ENCODE measurements at places on chromosomes 3 and 15. TPM values are rescaled to one million over a fixed set of nuclear protein-coding genes. Genes with fewer than 3 reads are reported as not detected.

DNA sequence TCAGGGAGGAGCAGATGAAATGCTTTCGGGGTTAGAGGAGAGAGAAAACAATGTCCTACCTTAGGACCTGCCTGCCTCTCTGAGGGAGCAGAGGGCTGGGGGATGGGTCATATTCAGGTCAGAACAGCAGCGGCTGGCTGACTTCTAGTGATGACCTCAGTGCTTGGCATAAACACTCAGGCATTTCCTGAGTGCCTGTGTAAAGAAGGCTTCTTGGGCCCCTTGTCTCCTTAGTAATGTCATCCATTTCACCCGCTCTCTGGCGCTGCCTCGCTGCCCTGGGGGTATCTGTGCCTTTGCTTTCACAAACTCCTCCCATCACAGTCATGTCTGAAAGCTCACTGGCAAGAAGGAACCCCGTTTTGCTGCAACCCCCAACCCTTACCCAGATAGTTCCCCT lies 82.9 kb upstream of the GSK3B start:
- peak overlapping the region; percentile 75 for H3K27ac ChIP-seq
- H3K4me3 ChIP-seq = peak overlapping the region; percentile 59
- H3K36me3 ChIP-seq = no peaks in the 10 kb centered on the region
- peak; percentile 67 for DNase-seq

DNA sequence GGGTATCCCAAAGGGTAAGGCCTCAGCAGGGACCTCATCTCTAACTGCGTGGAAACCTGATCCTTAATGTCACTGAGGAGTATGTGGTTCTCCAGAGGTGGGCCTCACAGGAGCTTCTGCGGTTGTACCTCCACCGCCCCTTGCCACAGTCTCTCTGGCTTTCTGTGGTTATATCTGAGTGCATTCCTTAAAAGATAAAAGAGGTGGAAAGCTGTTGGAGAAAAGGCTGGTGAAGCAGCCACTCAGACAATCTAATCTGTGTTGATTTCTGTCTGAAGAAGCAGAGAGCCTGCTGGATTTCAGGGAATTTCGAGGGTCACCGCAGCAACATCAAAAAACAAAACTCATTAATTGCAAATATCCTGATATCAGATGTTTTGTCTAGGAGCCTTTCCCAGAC lies 51.4 kb downstream of the SEMA6D start:
- no peak for DNase-seq
- no peaks in the 10 kb centered on the region for H3K27me3 ChIP-seq
- H3K4me3 ChIP-seq = no peak overlapping the region
- H3K4me1 ChIP-seq = no peaks in the 10 kb centered on the region

DNA sequence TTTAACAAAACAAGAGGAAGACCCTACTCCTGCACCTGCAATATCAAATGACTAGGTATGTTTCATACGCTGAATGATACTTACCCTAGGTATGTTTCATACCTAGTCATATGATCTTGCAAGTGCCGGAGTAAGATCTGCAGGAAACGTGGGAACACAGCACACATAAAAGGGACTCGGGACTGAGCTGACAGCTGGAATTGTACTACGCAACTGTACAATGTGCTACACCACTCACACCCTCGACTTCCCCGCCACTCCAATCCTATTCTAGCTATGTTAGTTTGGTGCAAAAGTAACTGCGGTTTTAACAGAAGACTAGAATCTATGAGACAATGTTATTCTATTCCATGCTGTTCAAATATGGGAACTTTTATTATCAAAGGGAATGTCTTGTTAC lies 22.0 kb downstream of the CRBN start:
- H3K4me3 ChIP-seq = no peak overlapping the region
- H3K27me3 ChIP-seq = no peaks in the 10 kb centered on the region
- peaks cover 35% of the 10 kb centered on the region for H3K36me3 ChIP-seq
- no peak overlapping the region for H3K27ac ChIP-seq
- H3K4me1 ChIP-seq = peaks cover 6% of the 10 kb centered on the region

DNA sequence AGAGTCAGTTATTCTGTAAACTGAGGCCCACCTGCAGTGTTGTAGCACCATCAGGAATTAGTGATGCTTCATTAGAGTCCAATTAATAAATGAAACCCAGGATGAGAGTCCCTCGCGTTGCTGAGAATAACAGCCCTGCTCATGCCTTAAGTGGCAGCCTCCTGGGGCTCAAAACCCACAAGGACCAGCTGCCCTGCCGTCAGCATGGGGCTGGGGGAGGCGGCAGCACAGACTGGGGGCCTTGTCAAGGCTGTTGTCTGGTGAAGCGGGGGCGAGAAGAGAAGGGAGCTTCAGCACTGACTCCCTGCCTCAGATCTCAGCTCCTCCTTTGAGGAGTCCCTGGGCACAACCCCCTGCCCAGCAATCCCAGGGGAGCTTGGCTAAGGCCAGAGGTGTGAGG lies 21.0 kb downstream of the CCDC33 start:
- H3K27me3 ChIP-seq = peaks cover 53% of the 10 kb centered on the region
- peaks cover 16% of the 10 kb centered on the region for H3K4me1 ChIP-seq
- H3K27ac ChIP-seq = no peak overlapping the region
- no peaks in the 10 kb centered on the region for H3K36me3 ChIP-seq
- H3K4me3 ChIP-seq = no peak overlapping the region

DNA sequence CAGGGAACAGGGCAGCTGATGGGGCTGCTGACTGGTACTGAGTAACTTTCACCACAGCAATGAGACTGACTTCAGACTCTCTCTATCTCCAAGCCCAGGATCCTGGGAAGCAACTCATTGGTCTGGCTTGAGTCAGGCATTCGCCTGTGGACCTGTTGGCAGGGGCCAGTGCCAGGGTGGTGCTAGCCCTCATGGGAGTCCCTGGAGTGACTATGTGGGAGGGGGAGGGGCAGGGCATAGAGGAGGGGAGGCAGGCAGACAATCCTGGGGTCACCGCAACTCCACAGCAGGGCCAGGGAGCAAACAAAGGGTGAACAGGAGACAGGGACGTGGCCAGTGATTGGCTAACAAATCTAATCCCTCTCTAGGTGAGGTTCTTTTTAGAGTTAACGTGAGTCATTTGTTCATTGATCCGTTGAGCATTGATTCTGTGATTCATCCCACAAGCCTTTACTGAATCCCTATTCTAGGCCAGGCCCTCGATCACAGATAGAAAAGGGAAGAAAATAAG lies 71.8 kb downstream of the CEMIP start:
- peaks cover 79% of the 10 kb centered on the region for H3K36me3 ChIP-seq
- H3K27ac ChIP-seq = no peak overlapping the region
- H3K4me1 ChIP-seq = peaks cover 25% of the 10 kb centered on the region
- H3K4me3 ChIP-seq = no peak overlapping the region
- no peaks in the 10 kb centered on the region for H3K27me3 ChIP-seq
- peak; percentile 82 for DNase-seq

DNA sequence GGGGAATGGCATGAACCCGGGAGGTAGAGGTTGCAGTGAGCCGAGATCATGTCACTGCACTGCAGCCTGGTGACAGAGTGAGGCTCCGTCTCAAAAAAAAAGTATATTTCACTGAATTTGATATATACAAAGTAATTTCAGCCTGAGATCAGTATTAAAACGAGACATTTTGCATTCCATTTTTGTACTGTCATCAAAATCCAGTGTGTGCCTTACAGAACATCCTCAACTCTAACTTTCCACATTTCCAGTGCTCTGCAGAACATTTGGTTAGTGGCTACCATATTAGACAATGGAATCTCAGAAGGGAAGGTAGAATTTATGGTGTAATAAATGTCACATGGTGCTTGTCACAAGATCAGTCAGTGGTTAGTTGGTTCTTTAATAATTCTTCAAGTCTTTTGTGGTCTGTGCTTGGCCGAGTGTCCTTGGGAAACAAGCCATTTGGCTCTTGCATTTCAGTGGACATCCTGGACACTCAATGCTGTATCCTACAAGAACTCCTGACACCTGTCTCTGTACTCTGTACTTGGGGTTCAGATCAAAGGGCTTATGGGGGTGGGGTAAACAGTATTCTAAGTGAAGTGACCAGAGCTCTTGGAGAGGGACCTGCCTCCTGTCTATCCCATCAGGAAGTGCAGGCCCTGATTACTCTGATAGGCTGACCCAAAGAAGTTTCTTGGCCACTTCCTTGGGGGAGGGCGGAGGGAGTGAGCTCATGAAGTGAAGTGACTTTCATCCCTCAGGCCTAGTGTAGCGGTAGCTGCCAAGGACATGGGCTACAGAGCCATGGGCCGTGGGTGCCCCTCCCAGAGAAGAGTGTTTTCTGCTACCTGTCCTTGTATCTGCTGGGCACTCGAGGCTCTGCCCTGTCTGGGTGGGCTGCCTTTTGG lies 3.7 kb downstream of the ACVR2B start:
- no peak overlapping the region for H3K27ac ChIP-seq
- no peak overlapping the region for H3K4me3 ChIP-seq
- no peaks in the 10 kb centered on the region for H3K27me3 ChIP-seq
- no peaks in the 10 kb centered on the region for H3K36me3 ChIP-seq
- peaks cover 23% of the 10 kb centered on the region for H3K4me1 ChIP-seq
- DNase-seq = peak; percentile 77

GRCh38 chr3:164657631-164658030 lies 420.7 kb downstream of the SI start:
- no peaks in the 10 kb centered on the region for H3K27me3 ChIP-seq
- no peak for DNase-seq
- no peaks in the 10 kb centered on the region for H3K36me3 ChIP-seq
- no peak overlapping the region for H3K27ac ChIP-seq

DNA sequence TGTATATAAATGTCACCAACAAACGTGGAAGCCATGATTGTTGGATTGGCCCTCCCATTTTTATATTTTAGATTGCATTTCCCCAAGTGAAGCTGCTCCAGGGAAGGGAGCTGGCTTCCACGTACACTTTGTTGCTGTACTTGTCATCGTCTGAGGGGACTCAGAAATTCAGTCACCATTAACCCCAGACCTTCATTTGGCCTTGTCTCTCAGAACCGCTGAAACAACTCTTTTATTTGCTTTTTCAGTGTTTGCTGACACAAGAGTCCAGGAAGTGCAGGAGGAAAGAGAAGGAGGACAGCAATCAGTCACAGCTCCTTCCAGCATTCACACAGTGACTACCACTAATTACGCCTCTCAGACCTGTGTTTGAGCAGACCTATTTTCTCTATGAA lies 276.5 kb downstream of the TBL1XR1 start:
- no peaks in the 10 kb centered on the region for H3K36me3 ChIP-seq
- peaks cover 8% of the 10 kb centered on the region for H3K4me1 ChIP-seq
- H3K27ac ChIP-seq = no peak overlapping the region
- no peak for DNase-seq
- no peak overlapping the region for H3K4me3 ChIP-seq
- no peaks in the 10 kb centered on the region for H3K27me3 ChIP-seq

DNA sequence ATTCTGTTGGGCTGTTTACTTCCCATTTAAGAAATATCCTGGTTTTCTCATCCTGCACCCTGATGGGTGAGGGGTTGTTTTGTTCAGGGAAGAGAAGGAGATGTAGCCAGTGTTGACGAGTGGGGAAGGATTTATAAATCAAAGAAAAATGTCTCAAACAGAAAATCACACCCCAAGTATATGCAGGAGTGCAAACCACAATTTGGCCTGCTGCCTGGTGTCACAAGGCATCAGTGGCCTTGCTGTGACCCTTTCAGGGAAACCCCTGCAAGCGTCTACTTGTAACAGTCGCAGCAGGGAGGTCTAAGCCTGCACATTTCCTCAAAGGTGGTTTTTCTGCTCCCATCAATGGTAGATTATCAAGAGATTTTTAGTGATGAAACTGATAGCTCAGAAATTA lies 132.6 kb upstream of the LRRN1 start:
- DNase-seq = no peak
- no peak overlapping the region for H3K27ac ChIP-seq
- H3K4me3 ChIP-seq = no peak overlapping the region
- no peaks in the 10 kb centered on the region for H3K36me3 ChIP-seq

GRCh38 chr15:93707751-93708150 lies 523.6 kb upstream of the MCTP2 start:
- DNase-seq = no peak
- H3K27ac ChIP-seq = no peak overlapping the region
- no peaks in the 10 kb centered on the region for H3K36me3 ChIP-seq
- H3K27me3 ChIP-seq = no peaks in the 10 kb centered on the region
- H3K4me1 ChIP-seq = no peaks in the 10 kb centered on the region
- no peak overlapping the region for H3K4me3 ChIP-seq

DNA sequence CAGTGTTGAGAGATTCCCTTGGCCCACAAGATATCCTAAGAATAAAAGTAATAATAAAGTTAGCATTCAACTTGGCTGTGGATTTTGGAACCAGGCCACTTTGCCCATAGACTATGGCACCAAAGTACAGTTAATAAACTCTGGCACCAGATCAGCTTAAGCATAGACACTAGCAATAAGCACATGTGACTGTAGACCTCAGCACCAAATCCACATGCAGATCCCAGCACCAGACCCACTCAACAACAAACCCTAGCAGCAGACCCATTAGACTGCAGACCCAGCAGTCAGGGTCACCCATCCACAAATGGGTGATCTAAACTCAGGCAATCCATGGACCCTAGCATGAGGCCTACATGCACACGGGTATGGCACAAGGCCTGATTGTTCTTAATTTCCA lies 384.8 kb upstream of the CADM2 start:
- H3K27ac ChIP-seq = no peak overlapping the region
- no peak for DNase-seq
- H3K36me3 ChIP-seq = no peaks in the 10 kb centered on the region
- no peaks in the 10 kb centered on the region for H3K27me3 ChIP-seq
- H3K4me3 ChIP-seq = no peak overlapping the region

GRCh38 chr3:57063032-57063431 lies 2.6 kb downstream of the SPATA12 start:
- no peaks in the 10 kb centered on the region for H3K36me3 ChIP-seq
- H3K27ac ChIP-seq = no peak overlapping the region
- H3K4me3 ChIP-seq = no peak overlapping the region
- no peak for DNase-seq
- no peaks in the 10 kb centered on the region for H3K27me3 ChIP-seq

- peaks cover 6% of the 10 kb centered on the region for H3K4me1 ChIP-seq
- no peak overlapping the region for H3K27ac ChIP-seq
- H3K36me3 ChIP-seq = no peaks in the 10 kb centered on the region
- no peak for DNase-seq
These were observed 111.5 kb upstream of the COL8A1 start for GRCh38 chr3:99526921-99527320.

DNA sequence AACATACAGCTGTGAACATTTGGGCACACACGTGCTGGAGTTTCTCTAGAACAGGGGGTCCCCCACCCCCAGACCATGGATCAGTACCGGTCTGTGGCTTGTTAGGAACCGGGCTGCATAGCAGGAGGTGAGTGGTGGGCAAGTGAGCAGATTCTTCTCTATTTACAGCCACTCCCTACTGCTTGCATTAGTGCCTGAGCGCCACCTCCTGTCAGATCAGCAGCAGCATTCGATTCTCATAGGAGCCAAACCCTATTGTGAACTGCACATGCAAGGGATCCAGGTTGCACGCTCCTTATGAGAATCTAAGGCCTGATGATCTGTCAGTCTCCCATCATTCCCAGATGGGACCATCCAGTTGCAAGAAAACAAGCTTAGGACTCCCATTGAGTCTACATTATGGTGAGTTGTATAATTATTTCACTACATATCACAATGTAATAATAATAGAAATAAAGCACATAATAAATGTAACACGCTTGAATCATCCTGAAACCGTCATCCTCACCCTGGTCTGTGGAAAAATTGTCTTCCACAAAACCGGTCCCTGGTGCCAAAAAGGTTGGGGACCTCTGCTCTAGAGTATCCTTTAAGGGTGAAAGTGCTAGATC lies 25.8 kb downstream of the CHRM5 start:
- H3K4me3 ChIP-seq = no peak overlapping the region
- H3K27ac ChIP-seq = no peak overlapping the region
- H3K27me3 ChIP-seq = no peaks in the 10 kb centered on the region
- no peak for DNase-seq

GRCh38 chr3:102018551-102018950 lies 169.2 kb downstream of the NFKBIZ start:
- no peak for DNase-seq
- no peaks in the 10 kb centered on the region for H3K4me1 ChIP-seq
- H3K4me3 ChIP-seq = no peak overlapping the region
- no peak overlapping the region for H3K27ac ChIP-seq

CD276 gene
- total RNA-seq = 154 TPM

CHRNA5 gene
- 0.36 TPM for total RNA-seq

SLC22A13 gene
- 0.29 TPM for total RNA-seq

RYK gene
- 108 TPM for total RNA-seq

SEMA3B gene
- 5.9 TPM for total RNA-seq
